ENCODE measurements at places on chromosomes 3 and 15.

DNA sequence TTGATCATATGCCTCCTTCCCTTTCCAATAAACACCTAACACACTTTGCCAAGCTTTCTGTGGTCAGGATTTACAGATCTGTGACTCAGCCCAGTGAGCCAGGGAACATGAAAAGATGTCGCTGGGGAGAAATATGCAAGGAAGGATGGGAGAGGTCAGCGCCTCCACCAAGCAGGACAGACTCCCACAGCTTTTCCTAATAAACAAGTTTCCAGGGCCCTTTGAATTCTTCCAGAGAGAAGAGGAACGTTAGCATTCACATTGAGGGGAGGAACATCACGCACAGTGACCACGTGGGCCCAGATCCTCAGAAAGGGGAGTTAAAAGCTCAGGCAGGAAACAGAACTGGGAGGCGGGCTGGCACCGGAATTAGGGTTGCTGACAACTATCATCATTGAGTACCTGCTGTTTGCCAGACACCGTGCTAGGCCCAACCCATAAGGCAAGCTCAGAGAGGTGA is 33.3 kb upstream of the MRPS22 start:
- DNase-seq = peak; percentile 62

- peak; percentile 72 for DNase-seq
Observed at GRCh38 chr3:14451844-14452739, 49.7 kb downstream of the SLC6A6 start.

DNA sequence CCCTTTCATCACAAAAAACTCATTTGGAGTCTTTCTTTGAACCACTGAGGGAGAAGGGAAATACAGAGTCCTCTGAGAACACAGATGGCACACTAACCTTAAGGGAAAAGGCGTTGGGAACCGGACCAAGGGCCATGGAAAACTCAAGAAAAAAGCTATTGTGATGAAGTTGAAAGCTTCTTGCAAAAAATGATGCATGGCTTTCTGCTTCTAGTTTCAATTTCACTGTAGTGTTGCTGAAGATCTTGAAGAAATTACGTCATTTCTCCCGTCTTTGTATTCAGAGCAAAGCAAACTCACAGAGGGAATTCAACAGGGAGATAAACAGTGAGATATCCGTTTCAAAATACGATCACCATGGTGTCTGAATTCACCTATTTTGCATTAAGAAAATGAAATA is 642.3 kb upstream of the ADAMTS9 start:
- DNase-seq = no peak

DNA sequence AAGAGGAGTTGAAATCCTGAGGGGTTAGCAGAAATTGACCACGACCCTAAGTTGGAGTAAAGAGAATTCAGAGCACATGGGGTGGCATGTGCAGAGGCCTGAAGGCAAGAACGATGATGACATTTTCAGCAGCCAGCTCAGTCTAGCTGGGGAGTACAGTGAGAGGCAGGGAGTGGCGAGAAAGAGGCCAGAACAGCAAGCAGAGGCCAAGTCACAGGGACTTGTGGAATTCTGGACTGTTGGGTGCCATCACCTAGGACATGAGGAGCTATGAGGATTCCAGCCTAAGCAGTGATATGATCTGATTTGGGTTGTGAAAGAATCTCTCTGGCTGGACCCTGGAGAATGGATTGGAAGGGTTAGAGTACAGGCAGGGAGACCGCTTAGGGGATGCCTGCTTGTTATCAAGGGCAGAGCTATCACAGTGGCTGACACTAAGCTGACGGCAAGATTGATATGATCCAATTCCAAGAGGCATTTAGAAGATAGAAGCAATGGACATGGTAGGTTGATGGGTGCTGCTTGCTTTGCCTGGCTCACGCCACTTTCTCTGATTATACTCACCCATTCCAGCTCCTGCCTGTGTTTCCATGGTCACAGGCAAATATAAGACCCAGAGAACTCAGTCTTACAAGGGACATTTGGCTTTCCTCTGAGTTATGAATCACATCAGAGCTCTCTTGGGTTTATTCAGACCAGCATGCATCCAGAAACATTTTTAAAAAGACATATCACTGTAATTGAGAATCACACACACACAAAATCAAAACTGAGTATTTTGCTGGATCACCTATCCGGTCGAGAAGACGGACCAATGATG is 66.4 kb downstream of the LRTM1 start:
- no peak for DNase-seq

- DNase-seq = no peak
Observed at GRCh38 chr3:34364335-34364734, 565.9 kb downstream of the PDCD6IP start.
